ENCODE measurements at places on chromosomes 2 and 18.

DNA sequence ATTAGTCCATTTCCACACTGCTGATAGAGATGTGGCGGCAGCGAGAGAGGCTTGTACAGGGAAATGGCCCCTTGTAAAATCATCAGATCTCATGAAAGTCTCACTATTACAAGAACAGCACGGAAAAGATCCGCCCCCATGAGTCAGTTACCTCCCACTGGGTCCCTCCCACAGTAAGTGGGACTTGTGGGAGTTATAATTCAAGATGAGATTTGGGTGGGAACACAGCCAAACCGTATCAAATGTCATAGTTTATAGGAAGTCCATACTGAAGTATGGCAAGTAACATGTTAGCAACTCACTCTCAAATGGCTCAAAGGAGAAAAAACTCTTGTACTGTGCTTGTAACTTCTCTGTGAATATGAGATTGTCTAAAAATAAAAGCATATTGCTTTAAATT, 56.1 kb downstream of the FARP2 start:
- DNase-seq = peak; percentile 55

DNA sequence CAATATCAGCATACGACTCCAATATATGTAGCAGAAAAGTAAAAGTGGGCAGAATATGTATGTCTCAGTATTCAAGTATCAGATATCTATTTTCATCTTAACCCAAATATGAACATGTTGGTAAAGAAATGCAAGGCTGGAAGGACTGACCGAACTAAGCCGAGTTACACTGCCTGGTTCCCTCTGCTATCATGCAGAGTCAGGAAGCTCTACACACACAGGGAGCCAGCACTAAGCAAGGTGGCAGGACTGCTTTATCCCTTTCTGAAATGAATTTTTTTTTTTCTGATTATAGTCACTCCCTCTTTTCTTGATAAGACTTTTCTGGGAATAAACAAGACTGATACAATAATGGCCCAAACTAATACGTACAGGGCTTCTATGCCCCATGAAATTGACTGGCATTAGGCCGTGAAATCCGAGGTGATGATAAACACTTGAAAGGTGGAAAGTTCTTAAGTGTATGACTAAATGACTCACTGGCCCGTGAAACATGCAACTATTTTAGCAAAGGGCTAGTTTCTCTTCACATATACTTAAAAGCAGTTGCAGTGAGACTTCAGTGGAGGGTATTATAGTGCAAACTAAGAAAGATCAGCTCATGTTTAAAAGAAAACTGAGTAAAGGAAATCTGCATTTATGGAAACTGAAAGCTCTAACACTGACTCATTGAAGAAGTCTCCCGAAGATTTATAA, 14.9 kb downstream of the DPP4 start:
- no peak for DNase-seq

GRCh38 chr18:38611036-38611964, 1045.7 kb upstream of the CELF4 start:
- DNase-seq = peak; percentile 51

GRCh38 chr2:189092936-189093335, 86.6 kb downstream of the COL5A2 start:
- no peak for DNase-seq

DNA sequence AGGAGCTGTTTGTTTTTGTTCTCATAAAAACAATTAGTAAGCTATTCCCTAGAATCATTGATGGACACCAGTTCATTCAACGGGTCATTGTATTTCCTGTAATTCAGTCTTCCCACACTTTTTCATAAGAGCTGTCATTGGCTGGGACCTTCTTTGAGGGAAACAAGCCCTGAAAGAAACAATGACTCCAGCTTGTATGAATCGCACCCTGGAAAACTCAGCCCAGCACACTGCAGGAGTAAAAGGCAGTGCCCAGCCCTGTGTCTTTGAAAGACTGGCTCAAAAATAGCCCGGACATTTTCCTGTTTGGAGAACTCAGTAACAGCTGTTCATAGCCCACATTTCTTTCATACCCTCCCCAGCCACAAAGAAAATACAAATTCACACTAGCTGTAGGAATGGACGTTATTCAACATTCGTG, 81.5 kb downstream of the NCKAP5 start:
- DNase-seq = no peak

DNA sequence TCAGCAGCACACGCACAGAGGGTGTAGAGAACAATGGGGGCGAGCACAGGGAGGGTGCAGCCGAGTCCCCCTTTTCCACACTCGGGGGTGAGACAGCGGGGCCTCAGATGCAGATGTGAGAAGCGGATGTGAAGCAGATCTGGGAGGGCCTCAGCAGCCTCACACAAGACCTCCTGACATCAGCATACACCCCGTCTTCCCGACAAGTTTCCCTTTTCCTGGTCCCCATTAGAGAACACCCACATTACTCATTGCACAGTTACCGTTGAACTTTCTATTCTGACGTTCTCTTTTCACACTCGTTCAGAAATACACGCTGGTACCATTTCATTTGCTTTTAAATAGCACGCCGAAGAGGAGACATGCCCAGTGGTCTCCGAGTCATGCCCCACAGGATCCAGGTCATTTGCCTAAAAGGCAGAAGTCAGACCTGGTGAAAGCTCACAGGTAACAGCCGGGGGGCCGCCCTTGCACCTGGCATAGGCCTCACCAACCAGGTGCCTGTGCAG, 129.5 kb upstream of the ID2 start:
- no peak for DNase-seq

GRCh38 chr18:59546188-59546587, 151.0 kb downstream of the CCBE1 start:
- DNase-seq = no peak

GRCh38 chr2:102442967-102443828, 20.2 kb downstream of the IL18RAP start:
- no peak for DNase-seq

GRCh38 chr2:238130111-238130695, 8.3 kb upstream of the KLHL30 start:
- DNase-seq = no peak

GRCh38 chr2:48572816-48573215, 42.9 kb downstream of the STON1 start:
- no peak for DNase-seq

- DNase-seq = no peak
These were observed 464.5 kb downstream of the THSD7B start for GRCh38 chr2:137229834-137230233.

- DNase-seq = no peak
These were observed 538.2 kb downstream of the NYAP2 start for GRCh38 chr2:225937625-225938187.

DNA sequence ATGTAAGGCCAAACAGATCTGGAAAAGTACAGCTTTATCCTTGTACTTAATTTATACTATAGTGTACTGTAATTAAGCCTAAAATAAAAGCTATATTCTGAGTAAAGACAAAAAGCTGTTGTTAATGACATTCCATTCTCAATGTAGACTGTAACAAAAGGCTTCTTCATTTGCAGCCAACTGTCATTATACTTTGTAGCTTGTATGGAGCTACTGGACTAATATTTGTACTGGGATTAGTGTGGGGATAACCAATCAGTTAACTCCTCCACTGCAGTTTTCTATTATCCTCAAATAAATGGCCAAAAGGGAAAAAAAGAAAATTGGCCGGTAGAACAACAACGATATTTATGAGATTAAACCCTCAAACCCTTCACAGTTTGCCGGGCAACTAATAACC, 66.5 kb downstream of the STK39 start:
- DNase-seq = no peak

- no peak for DNase-seq
These were observed 11.9 kb downstream of the ZNF407 start for GRCh38 chr18:74609535-74609934.

DNA sequence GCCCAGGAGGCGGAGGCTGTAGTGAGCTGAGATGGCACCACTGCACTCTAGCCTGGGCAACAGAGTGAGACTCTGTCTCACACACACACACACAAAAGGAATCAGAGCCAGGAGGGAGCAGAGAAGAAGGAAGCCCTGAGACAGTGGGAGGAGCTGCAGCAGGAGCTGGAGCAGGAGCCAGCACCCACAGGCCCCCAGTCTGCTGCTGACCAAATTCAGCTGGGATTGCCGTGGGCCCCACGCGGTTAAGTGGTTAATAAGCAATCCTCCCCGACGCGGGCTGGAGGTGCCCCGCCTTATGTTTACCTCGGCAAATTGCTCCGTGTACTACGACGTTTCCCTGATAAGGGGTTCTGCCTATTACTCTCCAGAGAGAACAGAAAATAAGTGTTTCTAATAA, 265.3 kb downstream of the TWIST2 start:
- no peak for DNase-seq

DNA sequence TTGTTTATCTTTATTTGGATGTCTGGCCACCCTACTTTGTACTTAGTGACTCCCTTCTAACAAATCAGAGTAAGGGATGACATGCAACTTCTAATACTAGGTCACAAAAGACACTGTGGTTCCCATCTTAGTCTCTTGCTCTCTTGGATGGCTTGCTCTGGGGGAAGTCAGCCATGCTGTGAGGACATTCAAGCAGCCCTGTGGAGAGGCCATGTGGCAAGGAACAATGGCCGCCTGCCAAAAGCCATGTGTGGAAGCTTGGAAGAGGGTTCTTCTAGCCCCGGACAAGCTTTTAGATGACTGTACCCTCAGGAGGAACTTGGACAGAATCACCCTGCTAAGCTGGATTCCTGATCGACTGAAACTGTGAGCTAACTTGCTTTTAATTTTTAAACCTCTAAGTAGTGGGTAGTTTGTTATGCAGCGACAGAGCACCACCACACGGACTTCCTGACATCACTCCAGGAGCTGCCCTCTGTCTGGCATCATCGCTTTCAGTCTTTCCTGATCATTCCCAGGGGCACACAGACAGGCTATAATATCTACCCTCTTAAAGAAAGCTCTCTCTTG, 116.8 kb upstream of the ODC1 start:
- no peak for DNase-seq

DNA sequence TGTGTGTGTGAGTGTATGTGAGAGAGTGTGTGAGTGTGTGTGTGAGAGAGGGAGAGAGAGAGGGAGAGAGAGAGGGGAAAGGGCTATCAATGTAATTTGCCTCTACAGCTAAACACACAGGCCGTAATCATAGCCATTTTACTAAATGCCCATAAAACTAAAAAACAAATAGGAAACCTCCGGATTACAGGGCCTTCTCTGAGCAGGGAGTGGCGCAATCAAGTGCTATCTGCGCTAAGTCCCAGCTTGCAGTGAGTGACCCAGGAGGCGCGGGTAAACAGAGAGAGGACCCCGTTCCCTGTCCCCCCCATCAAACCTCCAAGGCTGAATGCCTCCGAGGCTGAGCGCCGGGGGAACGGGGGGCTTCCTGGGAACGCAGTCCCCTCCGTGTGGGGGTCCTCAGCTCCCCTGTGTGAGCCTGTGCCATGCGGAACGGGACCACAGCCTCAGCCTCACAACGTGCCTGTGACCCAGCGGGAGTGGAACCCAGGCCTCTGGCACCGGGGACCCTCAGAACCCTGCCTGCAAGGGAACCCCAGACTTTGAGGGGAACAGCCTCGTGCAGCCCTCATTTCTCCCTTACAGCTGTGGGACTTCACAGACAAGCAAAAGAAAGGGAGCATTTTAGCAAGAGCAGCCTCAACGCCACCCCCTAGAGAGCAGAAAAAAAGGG, 54.7 kb upstream of the ID2 start:
- no peak for DNase-seq

DNA sequence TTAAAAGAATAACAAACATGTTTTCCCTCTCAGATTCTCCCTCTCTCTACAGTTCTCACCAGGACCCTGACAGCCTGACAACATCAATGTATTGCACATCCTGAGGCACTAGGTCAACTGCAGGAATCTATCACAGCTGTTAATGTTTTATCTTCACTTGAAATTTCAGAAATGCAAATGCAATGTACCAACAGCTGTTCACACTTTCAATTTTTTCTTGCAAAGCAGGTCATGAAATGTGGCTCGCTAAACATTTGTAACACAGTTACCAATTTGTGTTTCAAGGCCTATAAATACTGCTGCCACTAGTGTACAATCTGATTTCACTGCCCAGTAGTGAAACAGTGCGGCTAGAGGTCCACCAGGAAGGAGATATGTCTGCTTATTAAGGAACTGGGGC, 147.8 kb downstream of the EXOC6B start:
- no peak for DNase-seq

DNA sequence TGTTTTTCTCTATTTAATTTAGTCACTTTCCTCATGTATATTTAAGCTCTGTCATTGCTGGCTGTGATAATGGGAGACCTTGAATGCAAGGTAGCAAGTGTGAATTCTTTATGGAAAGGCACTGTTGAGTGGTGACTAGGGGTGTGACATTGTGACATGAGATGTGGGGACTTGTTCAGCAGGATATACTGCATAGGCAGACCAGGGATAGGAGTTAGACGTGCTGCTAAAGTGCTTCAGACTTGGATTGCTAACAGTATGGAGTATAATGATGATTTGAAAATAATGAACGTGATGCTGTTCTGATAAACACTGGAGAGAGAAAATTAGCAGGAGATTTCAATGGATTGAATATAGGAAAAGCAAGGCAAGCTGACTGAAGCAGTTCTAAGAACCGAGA, 135.1 kb downstream of the NCOA1 start:
- no peak for DNase-seq

GRCh38 chr18:22930089-22930713, 2.9 kb upstream of the RBBP8 start:
- peak; percentile 21 for DNase-seq

- DNase-seq = no peak
These were observed 5.7 kb downstream of the PPP1R7 start for GRCh38 chr2:241155936-241156335.

- DNase-seq = no peak
These were observed 371.4 kb upstream of the ATP5MC3 start for GRCh38 chr2:175552902-175553301.

DNA sequence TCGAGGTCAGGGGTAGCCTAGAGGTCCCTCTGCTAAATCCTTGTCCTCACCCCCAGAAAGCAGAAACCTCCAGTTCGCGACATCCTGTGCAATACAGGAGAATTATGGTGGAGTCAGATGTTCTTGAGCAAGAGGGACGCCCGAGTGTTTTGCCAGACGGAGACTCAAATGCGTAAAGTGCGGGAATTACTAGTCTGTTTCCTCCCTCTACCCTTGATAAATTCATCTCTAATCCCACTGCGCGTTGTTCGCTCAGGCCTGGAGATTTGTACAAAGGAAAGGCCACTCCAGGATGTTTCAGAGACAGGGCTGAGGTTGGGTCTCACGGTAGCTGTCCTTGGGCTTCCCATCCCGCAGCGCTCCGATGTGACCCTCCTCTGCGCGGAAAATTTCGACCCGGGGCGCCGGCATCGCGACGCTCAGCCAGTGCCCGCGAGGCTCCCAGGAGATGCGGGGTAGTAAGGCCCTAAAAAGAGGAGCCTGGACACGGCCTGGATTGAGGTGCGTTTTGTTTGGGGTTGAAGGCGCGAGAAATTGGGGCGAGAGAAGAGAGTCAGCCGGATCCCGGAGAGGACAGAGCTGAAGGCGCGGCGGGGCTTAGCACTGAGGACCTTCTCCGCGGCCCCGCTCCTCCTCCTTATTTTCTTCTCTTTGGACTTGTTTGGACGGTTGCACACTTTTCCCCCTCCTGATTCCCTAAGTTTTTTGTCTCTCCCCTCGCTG, 2.6 kb upstream of the NEUROD1 start:
- no peak for DNase-seq

- no peak for DNase-seq
These were observed 104.2 kb downstream of the CCDC85A start for GRCh38 chr2:56287974-56288373.

GRCh38 chr2:240556553-240557100, 1.2 kb downstream of the ANKMY1 start:
- DNase-seq = no peak

All from NCI-H2171 (cell line).